Activated CD4-positive, alpha-beta memory T cell treated with anti-CD3 and anti-CD28 coated beads for 36 hours (primary cell): ENCODE measurements at places on chromosomes 4 and X.

- DNase-seq, result no peak
Observed at GRCh38 chr4:21387683-21388082, 560.9 kb downstream of the KCNIP4 start.

DNA sequence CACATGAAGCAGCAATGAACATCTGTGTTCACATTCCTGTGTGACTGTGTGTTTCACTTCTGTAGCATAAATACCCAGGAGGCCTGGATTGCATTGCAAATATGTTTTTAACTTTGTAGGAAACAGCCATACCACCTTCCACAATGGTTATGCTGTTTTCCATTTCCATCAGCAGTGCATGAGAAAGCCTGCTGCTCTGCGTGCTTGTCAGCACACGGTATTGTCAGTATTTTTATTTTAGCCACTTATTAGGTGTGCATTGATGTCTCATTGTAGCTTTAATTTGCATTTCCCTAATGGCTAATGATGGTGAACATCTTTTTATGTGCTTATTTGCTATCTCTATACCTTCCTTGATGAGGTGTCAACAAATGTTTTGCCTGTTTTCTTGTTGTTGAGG is 355.9 kb downstream of the TRIML1 start:
- DNase-seq, result no peak

DNA sequence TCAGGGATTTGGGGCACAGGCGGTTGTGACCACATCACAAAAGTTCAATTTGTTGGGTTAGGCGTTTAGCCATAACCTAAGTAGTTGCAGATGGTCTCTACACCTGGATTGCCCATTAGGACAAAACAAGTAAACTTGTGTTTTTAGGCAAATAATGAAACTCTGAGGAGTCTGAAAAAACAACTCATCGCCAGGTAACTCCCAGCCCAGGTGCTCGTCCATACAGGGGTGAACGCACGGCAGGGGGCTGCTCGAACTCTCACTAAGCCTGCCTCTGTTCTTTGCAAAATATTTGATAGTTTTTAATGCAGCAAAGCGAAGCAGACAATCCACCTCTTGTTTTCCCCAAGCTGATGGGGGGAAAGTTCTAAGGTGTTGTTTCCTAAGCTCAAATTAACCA is 559 bp upstream of the RHOH start:
- DNase-seq, result no peak

GRCh38 chrX:24767557-24767956 is 73.8 kb downstream of the POLA1 start:
- no peak for DNase-seq

GRCh38 chr4:81827577-81828202 is 356.0 kb upstream of the RASGEF1B start:
- DNase-seq, result peak; percentile 49

- DNase-seq, result no peak
Observed at GRCh38 chr4:82050796-82051195, 323.0 kb downstream of the HNRNPD start.

DNA sequence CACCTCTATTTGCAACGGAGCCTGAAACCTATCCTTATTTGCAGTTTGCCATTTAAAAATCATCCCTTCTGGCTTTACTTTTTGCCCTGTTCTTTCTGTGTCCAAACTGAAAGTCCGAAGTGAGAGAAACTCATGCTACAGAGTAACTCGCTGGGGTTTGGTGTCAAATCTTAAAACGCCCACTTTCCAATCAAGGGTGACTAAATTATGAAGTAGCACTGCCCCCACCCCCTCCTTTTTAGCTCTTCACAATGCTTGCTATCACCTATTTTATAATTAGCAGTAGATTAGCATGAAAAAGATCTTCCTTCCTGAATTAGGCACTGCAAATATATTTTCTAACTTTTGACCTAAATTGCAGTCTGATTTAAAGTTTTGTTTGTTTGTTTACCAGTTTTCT is 52.5 kb downstream of the VGLL1 start:
- peak; percentile 72 for DNase-seq

- no peak for DNase-seq
Observed at GRCh38 chr4:20311856-20312255, 60.2 kb downstream of the SLIT2 start.

DNA sequence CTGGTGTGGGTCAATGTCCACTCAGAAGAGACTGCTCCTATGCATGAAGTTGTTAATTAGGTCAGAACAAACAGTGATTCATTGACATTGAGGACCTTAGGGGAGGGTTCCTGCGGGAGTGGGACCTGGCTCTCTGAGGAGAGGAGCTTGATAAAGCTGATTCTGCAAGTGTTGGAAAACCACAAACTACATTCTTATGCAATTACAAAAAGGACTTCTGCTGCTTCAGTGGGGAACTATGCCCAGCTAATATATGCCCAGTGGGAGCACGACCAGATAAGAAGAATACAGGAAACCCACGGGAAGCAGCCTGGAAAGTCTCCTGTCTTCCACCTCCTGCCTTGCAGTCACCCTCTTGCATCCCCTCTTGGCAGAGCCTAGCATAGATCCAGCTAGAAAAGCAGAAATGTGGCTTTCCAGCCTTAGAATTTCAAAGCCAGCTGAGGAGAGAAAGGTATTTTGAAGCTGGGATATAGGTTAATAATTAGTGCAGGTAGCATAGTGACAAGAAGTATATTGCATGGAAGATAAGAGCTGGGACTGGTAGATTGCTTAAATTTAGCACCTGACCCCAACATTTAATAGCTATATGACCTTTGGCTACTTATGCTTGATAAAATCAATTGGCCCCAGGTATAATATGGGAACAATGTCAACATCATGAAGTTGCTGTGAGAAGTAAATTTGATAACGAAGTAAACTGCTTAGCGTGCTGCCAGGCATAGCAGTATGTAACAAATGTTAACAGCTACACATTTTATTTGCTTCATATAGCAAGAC is 34.9 kb upstream of the UGT8 start:
- DNase-seq, result no peak

- DNase-seq, result no peak
Observed at GRCh38 chr4:185958094-185958747, 110.7 kb upstream of the TLR3 start.

GRCh38 chrX:31523884-31524536 is 452.2 kb upstream of the FTHL17 start:
- DNase-seq, result no peak

DNA sequence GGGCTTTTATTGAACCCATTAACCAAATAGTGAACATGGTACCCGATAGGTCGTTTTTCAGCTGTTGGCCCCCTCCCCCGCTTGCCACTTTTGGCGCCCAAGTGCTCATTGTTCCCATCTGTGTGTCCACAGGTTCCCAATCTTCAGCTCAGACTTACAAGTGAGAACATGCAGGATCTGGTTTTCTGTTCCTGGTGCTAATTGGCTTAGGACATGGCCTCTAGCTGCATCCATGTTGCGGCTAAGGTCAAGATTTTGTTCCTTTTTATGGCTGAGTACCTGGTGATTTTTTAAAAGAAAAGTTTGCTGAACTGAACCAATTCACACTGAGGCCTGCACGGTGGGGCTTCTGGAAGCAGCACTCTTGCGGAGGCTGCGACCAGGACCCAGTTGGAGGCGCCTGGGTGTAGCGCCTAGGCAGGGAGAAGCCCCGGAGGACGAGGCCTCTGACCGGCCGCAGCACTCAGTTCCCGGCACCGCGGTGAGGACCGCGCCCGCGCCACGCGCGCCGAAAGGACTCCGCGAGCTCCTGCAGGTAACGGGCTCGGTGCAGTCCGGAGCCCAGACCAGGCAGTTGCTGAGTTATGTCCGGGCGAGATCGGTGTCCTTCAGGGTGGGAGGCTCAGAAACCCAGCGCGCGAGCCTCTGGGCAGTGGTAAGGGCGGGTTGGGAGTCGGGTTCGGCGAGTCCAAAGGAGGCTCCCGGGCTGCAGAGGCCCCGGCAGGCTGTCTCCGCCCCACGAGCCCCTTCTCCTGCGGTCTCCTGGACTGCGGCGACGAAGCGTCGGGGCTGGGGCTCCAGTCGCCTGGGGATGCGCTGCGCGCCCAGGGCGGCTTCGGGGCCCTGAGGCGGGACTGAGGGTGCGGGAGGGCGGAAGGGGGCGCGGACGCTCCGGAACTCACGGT is 15.8 kb upstream of the SLC25A4 start:
- no peak for DNase-seq

DNA sequence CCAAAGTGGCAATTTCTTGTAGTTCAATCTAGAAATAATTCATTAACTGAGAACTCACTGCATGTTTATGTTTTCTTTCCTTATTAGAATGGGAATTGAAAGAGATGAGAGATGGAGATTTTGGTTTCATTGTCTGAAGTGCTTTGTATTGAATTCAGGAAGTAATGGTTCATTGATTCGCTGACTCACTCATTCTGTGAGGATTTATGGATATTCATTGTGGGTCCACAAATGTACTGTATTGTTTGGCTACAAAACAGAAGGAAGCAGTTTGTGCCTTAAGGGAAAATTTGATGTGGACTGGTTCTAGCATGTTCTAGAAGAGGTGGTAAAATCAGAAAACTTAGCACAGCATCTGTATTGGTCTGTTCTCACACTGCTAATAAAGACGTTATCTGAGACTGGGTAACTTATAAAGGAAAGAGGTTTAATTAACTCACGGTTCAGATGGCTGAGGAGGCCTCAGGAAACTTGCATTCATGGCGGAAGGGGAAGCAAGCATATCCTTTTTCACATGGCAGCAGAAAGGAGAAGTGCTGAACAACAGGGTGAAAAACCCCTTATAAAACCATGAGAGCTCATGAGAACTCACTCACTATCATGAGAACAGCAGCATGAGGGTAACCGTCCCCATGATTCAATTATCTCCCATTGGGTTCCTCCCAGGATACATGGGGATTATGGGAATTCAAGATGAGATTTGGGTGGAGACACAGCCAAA is 132.3 kb upstream of the VCX3A start:
- no peak for DNase-seq

DNA sequence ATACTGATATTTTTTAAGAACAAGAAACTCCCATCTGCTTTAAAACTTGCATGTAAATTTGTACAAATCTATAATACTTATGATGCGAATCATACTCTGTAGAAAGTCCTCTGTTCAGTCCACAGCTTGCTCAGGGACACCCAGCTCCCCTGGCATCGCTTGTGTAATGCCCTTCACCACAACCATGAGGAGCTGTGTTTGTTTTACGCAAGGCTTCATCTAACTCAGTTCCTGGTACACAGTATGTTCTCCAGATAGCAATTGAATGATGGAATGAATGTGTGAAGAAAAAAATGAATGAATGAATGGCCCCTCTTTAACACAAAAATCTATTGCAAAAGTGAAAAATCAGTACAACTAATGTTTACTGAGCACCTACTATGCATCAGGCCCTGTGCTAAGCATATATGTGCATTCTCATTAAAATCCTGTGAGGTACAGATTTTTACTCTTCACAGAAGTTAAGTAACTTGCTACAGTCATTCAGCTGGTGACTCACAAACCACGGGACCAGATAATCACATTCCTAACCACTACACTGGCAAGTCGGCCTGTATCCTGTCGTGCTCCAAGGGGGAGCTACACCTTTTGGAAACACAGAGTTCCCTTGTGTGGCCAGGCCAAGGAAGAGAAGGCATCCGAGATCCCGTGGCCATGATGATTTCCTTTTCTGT is 58.7 kb upstream of the KDR start:
- no peak for DNase-seq

DNA sequence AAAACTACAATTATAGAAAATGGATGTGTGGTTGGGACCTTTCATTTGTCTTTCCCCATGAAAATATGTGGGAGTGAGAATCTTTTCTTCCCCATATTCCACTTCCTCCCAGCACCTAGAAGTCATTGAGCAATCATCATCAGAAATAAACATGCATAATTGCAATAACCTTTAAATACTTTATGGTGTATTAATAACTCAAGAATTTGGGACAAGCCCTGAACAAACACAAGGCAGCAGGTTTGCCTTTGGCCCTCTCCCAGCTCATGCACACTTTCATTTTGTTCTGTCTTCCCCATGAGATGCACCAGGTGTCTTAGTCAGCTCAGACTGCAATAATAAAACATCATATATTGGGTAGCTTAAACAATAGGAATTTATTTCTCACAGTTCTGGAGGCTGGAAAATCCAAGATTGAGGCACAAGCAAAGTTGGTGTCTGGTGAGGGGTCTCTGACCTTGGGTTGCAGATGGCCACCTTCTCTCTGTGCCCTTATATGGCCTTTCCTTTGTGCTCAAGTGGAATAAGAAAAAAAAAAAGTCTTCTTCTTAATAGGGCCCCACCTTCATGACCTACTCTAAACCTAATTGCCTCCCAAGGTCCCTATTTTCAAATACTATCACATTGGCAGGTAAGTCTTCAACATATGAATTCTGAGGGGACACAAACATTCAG is 34.7 kb upstream of the TMEM184C start:
- no peak for DNase-seq

- DNase-seq, result no peak
Observed at GRCh38 chr4:184189966-184190365, 27.7 kb downstream of the ENPP6 start.

DNA sequence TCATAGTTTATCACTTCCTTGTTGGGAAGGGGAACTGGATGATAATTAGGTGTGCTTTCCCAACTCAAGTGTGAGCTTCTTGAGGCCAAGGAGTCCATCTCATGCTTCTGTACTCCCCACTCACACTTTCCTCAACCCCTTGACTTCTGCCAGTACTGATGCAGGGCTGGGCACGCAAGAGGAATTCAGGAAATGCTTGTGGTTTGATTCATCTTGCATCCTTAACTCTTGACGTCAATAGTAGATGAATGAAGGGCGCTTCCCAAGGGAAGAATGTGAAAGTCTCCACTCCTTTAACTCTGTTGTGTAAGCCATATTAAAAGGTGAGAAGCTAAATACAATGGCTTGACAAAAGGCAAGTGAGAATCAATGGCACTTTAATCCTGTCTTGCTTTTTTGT is 101.8 kb downstream of the AGTR2 start:
- DNase-seq, result no peak

- DNase-seq, result no peak
Observed at GRCh38 chr4:5989236-5990225, 28.7 kb downstream of the C4orf50 start.
